ENCODE measurements at places on chromosomes 12 and 14.
A peak's percentile ranks its signal among the peaks of the same experiment; 100 is the strongest.

- no peak for DNase-seq
Observed at GRCh38 chr12:53775478-53776145, 23.8 kb upstream of the CISTR start.

GRCh38 chr12:6647083-6647604 is at the start of gene ACRBP:
ACRBP (minus strand) TSS chr12:6647432; CDS start chr12:6647366, 66 bp downstream.
- DNase-seq, result no peak

GRCh38 chr12:56932867-56933266 is 1.3 kb downstream of the SDR9C7 start:
- DNase-seq, result no peak

DNA sequence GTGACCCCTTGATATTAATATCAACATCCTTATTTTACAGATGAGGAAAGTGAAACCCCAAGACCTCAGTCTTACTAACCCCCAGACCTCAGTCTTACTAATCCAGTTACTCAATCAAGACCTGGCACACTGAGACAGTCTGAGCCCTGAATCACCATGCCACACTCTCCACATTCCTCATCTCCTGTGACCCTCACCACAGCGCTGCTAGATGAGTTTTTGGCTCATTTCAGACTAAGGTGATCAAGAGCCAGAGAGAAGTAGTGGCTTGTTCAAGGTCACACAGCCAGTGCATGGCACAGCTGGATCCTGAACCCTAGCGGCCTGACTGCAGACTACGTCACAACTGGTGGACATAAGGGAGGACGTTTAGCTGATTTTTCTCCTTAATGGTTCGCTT is 579.2 kb downstream of the BCL11B start:
- no peak for DNase-seq

- no peak for DNase-seq
Observed at GRCh38 chr12:121255433-121255832, 41.1 kb downstream of the CAMKK2 start.

DNA sequence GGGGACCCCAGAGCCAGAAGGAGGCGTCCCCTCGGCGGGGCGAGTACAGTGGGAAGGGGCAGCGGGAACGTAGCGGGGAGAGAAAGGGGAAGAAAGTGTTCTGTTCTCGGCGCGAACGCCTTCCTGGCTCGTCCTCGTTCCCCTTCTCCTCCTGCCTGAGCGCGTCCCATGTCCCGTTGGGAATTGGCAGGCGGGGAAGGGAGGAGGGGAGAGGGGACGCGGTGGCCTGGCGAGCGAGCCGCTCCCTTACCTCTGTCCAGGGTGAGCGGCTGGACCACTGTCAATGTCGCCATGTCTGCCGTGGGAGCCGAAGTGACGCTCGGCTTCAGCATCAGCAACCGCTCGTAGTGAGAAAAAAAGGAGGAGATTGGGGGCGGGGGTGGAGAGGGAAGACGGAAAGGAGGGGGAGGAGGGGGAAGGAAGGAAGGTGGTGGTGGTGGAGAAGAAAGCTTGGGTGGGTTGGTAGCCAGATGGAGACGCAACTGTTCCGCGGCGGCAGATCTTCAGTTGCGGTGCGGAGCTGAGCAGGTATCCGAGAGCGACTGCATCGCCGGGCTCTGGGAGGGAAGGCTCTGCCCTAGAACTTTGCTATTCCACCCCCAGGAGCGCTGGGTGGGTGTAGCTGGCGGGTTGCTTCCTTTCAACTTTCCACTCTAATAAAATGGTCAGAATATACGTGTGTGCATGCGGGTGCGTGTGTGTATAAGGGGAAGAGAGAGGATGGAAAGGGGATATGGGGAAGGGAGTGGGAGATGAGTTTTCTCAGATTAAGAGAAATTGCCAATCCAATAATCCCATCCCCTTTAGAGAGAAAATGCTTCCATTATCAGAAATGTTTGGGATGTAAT is at the start of gene LIN7A:
LIN7A (minus strand) TSS at position 544 of the 848 bp plus-strand sequence; CDS start at position 332, 212 bp downstream.
- no peak for DNase-seq

GRCh38 chr12:13127444-13127843 is 24.0 kb upstream of the GSG1 start:
- no peak for DNase-seq

GRCh38 chr12:4435537-4435936 is 10.1 kb downstream of the FGF6 start:
- no peak for DNase-seq

- no peak for DNase-seq
Observed at GRCh38 chr12:130603396-130603965, 112.6 kb downstream of the RIMBP2 start.

DNA sequence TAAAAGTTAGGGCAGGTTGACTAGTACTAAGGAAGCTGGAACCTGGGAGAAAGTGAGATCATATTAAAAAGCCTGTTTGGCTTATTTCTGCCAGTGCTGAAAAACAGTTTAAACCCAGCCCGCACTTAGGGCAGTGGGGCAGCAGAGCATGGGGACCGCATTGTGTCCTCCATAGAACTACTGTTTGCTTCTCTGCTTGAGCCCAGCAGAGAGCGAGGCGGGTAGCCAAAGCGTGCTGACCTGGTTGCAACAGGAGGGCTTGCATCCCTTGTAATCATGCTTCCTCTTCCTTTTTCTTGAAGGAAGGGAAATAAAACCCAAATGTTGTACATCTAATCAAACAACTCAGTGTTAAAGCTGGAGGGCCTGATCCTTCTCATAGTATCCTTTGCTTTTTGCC is 82.5 kb upstream of the HOXC13 start:
- DNase-seq, result no peak

GRCh38 chr14:44649061-44649460 is 142.0 kb upstream of the FSCB start:
- no peak for DNase-seq

DNA sequence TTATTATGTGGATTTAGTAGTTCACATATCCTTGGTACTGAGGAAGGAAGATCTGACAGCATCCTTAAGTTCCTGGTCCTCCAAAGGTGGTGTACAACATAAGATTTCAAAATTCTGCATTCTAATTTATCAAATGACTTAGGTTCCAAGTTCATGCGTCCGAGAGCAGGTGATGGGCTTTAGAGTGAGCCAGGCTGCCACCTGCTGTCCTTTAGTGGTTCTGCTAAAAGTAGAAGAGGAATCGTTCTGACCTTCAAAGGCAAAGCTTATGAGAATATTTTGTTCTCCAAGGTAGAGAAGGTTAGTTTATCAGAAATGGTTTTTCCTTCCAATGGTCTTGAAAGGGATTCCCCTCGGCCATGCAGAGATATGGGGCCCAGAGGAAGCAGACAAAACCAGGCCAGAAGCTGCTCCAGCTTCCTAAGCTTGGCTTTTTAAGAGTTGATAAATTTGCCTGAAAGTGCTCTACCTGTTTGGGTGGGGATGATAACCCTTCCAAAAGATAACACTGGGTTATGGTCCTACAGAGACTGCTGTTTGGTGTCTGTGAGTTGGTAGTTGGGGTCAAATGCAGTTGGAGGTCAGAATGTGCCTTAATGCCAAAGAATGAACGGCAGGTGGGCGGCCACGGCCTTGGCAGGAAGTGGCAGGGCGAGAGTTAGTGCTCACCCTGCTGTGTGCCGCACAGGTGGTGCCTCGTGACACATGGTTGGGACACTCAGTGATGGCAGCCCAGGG is 29.1 kb upstream of the LRTM2 start:
- peak; percentile 49 for DNase-seq

DNA sequence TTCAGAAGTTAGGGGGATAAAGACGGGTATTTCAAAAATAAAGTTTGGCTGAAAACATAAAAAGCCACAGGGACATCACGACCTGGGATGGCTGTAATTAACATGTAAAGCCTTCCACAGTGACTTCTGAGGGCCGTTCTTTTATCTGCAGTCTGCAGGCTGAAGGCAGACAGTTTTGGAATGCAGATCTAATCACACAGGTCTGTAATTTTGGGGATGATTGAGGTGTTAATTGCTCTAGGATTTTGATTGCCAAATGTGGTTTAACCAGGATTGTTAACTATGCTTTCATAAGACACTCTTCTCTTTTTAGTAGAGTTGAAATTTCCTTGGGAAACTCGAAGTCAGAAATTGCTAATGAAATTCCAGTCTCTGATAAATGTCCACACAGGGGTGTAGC is 355.5 kb downstream of the ATP23 start:
- no peak for DNase-seq

DNA sequence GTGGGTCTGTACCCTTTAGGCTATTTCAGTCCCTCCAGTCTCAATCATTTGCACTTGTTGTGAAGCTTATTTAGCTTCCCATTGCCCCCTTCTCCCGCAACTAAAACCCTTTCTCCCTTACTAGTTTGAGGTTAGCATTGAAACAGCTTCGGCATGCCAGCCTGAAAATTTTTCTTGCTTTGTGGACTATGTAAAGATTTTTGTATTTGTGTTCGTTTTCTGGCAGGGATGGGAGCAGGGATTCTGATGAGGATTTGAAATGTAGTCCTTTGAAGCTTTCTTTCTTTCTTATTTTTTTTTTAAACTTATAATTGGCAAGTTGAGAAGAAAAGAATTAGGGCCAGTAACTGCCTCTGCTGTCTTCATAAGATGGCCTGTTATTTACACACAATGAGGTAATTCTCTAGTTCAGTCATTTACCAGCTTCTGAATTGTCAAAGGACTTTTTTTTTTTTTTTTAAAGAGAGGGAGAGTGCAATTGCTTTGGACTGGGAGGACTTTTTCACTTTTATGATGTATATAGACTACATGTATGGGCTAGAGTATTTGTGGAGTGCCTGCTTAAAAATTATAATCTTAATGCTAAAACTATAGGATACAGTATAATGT is 29.0 kb downstream of the PALS1 start:
- DNase-seq, result no peak

- DNase-seq, result no peak
Observed at GRCh38 chr12:27123642-27124041, 41.3 kb upstream of the C12orf71 start.

DNA sequence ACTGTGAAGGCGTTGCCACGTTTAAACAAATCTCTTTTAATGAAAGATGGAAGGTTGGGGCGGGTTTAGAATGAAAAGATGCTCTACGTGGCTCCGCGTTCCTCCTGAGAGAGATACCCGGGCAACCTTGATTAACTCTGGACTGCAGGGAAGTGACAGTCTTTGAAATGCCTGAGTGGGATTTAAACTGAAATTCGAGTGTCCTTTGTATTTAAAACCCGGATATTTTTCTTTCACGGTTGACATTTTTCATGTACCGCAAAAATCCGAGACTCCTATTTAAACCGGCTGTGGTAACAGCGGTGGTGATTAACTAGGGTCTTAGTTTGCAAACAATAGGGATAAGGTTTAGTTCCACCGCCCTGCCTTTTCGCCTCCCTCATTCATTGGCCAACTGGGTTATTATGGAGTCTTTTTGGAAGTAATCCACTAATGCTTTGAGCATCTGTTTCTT is 707 bp downstream of the G2E3 start:
- DNase-seq, result no peak

GRCh38 chr12:85157035-85157603 is 121.0 kb downstream of the LRRIQ1 start:
- DNase-seq, result no peak

- no peak for DNase-seq
Observed at GRCh38 chr12:51421266-51421884, 3.3 kb upstream of the SLC4A8 start.

GRCh38 chr14:68241862-68242487 is 422.4 kb downstream of the RAD51B start:
- DNase-seq, result no peak

- DNase-seq, result no peak
Observed at GRCh38 chr14:84250893-84251292, 1279.1 kb upstream of the FLRT2 start.

DNA sequence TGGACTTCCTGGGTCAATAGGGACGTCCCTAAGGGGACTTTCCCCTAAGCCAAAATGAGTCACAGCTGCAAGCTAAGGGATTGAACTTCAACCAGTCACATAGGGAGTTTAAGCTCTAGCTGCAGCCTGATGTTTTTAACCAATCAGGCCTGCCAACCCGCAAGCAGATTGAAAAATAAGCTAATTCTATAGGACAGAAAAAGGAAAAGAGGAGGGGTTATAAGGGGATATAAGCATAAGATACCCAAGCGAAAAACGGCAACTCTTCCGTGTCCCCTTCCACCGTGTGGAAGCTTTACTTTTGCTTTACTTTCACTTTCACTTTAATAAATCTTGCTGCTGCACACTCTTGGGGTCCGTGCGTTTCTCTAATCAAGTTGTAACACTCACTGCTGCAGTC is 24.4 kb downstream of the ATP23 start:
- no peak for DNase-seq

GRCh38 chr12:121649322-121649721 is 20.1 kb downstream of the MORN3 start:
- no peak for DNase-seq

Measured in stimulated activated CD8-positive, alpha-beta memory T cell treated with anti-CD3 and anti-CD28 coated beads, Interleukin-15, amount 100 ng/mL, for 1 hour (primary cell).